ENCODE measurements at places on chromosomes 1 and 21.

DNA sequence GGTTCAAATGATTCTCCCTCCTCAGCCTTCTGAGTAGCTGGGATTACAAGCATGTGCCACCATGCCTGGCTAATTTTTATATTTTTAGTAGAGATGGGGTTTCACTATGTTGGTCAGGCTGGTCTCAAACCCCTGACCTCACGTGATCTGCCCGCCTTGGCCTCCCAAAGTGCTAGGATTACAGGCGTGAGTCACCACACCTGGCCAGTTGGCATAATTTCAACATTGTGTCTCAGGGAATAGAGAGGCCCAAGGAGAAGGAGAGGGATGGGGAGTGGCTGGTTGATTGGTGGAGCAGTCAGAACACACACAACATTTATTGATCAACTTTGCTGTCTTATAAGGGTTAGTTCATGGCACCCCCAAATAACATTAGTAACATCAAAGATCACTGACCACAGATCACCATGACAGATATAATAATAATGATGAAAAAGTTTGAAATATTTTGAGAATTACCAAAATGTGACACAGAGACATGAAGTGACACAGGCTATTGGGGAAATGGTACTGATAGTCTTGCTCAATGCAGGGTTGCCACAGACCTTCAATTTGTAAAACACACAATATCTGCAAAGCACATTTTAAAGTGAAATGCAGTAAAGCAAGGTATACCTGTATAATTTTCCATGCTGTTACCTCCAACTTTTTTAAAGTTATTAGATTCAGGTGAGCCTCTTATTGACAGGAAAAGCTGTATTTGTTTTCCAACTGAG, 15.8 kb upstream of the CYB5R1 start:
- DNase-seq, result no peak

DNA sequence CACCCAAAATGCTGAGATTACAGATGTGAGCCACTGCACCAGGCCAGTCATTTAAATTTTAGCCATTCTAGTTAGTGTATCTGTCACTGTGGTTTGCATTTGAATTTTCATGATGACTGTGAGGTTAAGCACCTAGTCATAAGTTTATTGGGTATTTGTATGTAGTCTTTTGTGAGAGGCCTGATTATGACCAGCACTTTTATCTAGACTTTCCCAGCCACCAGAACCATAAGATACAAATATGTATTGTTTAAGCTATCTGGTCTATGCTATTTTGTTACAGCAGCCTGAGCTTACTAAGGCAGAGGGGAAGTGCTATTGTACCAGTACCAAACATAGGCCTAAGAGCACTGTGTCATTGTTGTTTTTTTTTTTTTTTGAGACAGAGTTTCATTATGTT, 19.9 kb upstream of the DNAJC6 start:
- no peak for DNase-seq

DNA sequence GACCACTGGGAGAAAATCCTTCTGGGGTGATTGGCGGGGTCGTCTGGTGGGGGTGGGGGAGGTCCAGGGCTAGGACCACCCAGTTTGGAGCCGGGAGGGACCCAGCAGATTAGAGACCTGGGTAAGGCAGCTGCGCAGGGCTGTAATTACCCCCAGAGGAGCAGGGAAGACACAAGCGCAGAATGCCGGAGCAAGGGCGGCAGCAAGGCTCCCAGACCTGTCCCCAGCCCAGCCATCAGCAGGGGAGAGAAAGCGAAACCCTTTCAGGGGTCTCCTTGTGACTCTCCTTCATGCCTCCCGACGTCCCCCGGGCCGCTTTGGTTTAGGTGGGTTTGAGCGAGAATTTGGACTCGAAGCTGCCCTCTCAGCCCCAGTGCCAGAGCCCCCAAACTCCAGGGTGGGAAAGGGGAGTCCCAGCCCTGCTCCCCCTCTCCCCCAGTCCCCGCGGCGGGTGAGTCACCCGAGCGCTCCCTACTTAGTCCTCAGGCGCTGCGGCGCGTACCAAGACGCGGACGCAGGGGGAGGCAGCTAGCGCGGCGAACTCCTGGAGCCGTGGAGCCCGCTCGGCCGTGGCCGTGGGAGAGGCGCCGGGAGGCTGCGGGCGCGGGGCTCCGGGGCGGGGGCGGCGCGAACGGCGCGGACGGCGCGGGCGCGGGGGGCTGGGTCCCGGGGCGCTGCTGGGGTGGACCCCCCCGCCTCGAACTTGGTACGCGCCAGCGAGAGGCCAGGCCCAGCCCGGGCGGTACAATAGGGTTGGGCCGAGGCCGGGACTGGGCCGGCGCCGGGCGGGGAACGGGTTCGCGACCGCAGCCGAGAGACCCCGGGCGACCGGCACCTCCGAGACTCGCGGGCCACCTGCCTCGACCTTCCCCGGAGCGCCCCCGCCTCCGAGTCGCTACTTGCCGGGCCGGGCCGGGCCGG, at the start of gene MAP7D1:
Gene MAP7D1, plus strand, starts transcription at position 753 of the 921 bp plus-strand sequence. CDS start 258 bp downstream, outside the sequence.
- DNase-seq, result peak; percentile 62

DNA sequence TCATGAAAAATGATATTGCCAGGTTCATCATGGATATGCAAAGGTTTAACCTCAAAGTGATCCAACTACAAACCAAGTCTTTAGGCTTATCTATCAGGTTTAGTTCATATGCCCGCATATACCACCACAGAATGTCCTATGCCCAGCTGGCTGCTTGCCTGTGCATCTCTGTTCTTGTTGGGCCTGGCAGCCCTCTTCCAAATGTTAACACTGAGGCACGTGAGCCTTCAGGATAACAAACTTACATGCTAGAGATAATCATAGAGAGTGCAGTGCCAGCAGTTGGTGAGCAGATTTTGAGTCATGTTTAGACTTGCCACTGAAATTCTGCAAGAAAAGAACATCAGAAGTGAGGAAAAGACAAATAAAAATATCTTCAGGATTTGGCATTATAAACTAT, 607.9 kb upstream of the TMPRSS15 start:
- DNase-seq, result no peak

DNA sequence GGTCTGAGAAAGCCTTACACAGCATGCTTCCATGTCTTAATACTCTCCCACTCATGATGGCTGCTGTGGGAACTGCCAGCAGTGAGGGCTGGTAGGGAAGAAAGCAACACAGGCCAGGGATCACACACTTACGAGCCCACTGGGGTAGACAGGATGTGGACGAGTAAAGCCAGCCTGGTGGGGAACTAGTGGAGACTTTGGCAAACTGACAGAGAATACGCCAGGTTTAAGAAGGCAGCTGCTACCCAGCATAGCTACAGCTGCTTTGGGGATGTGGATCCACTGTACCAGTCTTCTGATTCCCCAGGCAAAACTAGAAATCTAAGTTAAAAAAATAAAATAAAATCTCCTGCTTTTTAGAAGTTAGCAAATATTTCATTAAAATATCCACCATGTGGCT, 664.0 kb downstream of the SMYD3 start:
- DNase-seq, result no peak

- no peak for DNase-seq
Measured at GRCh38 chr1:200048244-200048643, 20.7 kb downstream of the NR5A2 start.

- no peak for DNase-seq
Measured at GRCh38 chr1:178725466-178726086, 532 bp downstream of the RALGPS2 start.

- DNase-seq, result no peak
Measured at GRCh38 chr1:13763991-13764390, 64.0 kb downstream of the PRDM2 start.

DNA sequence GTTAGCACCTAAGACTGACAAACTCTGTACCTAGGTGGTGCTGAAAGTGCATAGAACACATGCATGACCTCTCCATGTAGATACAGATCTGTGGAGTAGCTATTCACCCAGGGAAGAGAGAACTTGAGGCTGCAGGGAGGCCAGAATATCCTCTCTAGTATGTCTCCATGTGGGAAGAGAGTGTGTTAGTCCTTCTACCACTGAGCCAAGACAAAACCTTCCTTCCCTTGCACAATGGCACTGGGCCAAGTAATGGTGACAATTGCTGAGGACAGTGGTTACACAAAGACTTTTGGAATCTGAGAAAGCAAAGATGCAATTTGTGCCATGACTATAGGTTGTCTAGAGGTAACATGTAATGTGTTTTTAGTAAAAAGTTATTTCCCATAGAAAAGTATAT, 52.3 kb downstream of the C1orf198 start:
- no peak for DNase-seq

DNA sequence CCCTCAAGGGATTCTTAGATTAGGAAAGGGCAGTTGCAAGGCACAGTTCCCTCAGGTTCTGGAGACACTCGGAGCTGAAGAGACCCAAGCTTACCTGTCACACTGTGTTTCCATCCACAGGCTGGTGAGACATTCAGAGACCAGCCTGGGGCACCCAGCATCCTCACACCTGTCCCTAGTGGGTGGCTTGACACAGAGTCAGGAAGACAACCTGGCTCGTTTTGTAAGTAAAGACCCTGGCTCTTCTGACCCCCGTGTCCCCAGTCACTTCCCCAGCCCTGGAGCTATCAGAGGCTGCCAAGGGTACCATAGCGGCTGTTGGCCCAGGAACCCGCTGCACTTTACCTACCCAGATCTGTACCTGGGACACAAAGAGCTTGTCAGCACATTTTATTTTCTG, 409.8 kb downstream of the MATN1 start:
- no peak for DNase-seq

GRCh38 chr21:45078371-45078770, 4.0 kb downstream of the ADARB1 start:
- no peak for DNase-seq

GRCh38 chr21:36169470-36170128, 13.0 kb downstream of the DOP1B start:
- no peak for DNase-seq

- DNase-seq, result no peak
Measured at GRCh38 chr1:6171548-6172124, 8.5 kb downstream of the CHD5 start.

Data from stimulated activated CD8-positive, alpha-beta memory T cell treated with anti-CD3 and anti-CD28 coated beads, Interleukin-15, amount 100 ng/mL, for 1 hour (primary cell).